ENCODE measurements at places on chromosomes 13 and 19. TPM values are rescaled to one million over a fixed set of nuclear protein-coding genes. Genes with fewer than 3 reads are reported as not detected.

Gene IL4I1
- 0.29 TPM for total RNA-seq

- peak; percentile 69 for DNase-seq
Observed at GRCh38 chr13:30796132-30796572, 60.8 kb downstream of the ALOX5AP start.

Gene RTBDN
- total RNA-seq, result not detected

GRCh38 chr19:56840451-56841192, at the start of the genes PEG3 and ZIM2:
Gene PEG3, minus strand, starts transcription at chr19:56840726. Its CDS starts 16,071 bp downstream, at chr19:56824655.
Gene ZIM2, minus strand, starts transcription at chr19:56840726. Its CDS starts 16,449 bp downstream, at chr19:56824277.
- no peak for DNase-seq

- no peak for DNase-seq
Observed at GRCh38 chr19:30546332-30546731, 174.1 kb downstream of the ZNF536 start.

GRCh38 chr19:3725640-3726310, 17.6 kb downstream of the TJP3 start:
- peak; percentile 66 for DNase-seq

- no peak for DNase-seq
Observed at GRCh38 chr13:110629735-110630134, 14.4 kb downstream of the NAXD start.

Measured in osteoblast (primary cell).